ENCODE measurements at places on chromosomes 13 and 19.

DNA sequence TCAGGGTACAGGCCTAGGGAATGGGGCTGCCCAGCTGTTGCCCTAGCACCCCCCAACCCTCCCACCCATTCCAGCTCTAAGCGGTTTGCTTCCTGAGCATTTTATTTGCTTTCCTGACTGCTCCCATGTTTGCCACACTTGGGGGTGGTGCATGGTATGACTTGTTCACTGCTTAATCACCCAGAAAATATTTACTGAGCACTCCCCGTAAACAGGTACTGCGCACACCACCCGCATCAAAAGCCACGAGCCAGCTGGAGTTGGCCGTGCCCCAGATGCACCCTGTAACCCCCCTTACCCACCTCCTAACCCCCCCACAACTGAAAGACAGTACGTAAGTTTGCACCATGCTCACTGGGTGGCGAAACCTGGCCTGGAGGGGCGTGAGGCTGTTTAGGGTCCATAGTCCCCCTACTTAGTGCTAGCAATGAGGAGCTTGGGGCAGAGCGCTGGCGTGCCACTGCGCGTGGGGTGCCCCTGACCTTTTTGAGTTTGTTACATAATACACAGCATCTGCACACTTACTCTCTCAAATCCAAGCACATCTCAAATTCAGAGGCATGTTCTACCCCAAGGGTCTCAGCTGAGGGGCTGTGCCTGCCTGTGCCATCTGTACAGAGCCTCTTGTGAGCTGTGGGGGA is 29.8 kb downstream of the DPF1 start:
- DNase-seq, result no peak

DNA sequence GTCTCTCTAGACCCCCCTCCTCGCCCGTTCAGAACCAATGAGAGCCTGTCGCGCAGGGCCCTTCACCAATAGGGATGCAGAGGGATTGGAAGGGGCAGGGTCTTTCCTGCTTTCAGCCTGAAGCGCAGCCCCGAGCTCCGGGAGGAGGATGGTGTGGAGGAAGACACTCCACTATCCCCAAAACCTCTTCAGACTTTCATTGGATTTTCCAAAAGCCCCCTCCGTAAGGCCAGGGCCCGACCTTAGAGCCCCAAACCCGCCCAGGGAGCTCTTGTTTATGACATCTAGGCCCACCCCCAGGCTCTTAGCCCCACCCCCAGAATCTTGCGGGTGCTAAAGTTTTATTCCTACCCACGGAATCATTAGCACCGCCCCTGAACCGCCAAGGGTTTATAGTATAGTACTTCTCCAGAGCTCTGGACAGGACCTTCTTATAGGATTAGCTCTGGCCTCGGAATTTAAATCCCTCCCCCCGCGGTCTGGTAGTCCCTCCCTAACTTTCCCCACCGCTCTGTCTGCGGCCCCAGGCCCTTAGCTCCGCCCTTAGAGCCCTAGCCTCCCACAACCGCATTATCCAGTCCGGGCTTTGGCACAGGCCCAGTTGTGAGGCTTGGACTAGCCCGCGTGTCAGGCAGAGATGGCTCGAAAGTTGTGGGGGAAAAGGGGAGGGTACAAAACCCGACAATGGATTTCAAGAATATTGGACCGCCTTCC is 6.6 kb upstream of the EML2 start:
- DNase-seq, result peak; percentile 97

DNA sequence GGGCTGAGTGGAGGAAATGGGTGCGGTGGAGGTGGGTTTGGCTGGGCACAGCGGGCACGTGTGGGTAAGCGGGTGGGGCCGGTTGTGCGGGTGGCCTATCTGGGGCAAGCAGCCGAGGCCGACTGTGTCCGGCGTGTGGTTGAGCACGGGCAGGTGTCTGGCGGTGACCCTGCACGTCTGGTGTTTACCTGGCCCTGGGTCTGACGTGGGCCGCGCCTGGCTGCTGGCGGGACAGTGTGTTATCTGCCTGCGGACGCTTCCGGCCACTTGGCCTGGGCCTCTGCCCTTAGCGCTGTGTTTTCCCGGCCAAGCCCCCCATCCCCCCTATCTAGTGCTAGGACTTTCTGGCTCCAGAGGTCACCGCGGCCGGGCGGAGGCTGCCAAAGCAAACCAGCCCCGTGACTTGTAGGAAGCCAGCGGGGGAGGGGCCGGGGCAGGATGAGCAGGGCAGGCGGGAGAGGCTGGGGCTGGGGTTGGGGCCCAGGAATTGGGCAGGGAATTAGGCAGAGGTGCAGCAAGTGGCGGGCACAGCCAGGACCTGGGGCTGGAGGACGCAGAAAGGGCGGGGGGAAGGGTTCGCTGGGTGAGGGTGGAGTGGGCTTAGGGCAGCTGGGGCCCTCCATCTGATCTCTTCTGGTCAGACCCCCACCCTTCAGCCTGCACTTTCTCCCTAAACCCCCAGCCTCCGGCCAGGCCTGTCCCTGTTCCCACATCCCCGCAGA is 534 bp upstream of the HPN start:
- no peak for DNase-seq

GRCh38 chr13:112179421-112179820 is 112.5 kb downstream of the SOX1 start:
- no peak for DNase-seq

- DNase-seq, result no peak
Observed at GRCh38 chr13:25186187-25186586, 14.1 kb upstream of the AMER2 start.

- DNase-seq, result no peak
Observed at GRCh38 chr19:31518216-31519020, 169.2 kb upstream of the TSHZ3 start.

- peak; percentile 32 for DNase-seq
Observed at GRCh38 chr13:72651144-72651543, 76.3 kb downstream of the MZT1 start.

DNA sequence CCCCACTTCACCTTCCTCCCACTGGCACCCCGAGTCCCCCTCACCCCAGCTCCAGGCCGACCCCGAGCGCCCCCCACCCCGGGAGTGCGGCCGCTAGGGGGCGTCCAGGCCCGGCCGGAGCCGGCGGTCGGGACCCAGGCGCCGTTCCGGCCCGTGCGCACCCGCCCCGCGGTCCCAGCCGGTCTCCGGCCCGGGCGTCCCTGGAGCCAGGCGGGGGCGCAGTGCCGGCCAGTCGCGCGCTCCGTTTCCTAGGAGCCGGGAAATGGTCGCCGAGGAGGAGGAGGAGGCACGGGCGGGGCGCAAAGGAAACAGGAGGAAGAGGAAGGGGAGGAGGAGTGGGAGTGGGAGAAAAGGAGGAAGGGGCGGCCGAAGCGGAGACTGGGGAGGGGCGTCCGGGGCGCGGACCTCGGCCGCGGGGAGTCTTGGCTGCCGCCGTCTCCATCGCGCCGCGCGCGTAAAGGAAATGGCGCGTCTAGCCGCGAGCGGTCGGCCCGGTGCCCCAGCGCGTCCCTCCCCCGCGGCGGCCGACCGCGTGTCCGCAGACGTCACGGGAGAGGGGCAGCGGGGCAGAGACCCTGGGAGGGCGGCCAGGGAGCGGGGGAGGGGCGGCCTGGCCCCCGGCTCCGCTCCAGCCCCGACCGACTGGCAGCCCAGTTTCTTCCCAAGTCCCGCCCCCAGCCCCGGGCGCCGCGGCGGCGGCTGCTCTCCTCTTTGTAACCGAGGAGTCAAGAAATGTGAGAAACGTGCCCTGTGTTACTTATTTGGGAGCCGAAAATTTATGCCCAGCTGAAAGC is 1.1 kb upstream of the KCTD15 start:
- peak; percentile 96 for DNase-seq

GRCh38 chr13:57507752-57508463 is 123.6 kb upstream of the PCDH17 start:
- DNase-seq, result no peak

- no peak for DNase-seq
Observed at GRCh38 chr13:95571941-95572340, 19.4 kb downstream of the CLDN10 start.

DNA sequence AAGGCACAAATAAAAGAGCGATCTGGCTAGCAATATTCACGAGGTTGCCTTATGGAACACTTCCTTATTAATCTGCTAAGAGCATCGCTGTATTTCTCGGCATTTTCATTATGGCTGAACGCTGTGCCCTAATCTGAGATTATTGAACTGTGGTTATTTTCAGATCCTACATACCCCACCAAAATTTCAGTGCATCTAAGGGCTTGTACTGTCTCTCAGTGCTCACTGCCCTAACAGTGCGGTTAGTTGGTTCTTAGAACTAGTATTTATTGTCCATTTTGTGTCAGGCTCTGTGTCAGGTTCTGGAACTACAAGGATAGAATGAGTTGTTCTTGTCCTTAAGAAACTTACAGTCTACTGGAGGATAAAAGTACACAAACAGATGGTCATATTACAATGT is 51.6 kb downstream of the FLT3 start:
- no peak for DNase-seq

DNA sequence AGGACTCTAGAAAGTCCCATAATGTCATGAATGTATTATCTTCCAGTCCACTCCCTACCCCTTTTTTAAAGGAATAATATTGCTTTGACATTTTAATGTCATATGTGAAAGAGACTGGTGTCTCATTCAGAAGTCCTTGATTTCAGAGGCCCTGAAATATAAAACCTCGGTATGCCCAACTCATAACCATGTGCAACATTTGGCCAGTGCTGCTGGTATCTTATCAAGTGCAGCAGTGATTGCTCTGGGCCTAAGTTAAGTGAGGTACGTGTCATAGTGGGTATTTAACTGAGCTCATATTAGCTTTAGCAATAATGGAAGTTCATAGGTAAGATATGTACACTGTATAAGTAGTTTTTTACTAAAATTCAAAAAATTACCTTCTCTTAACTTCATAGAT is 14.7 kb downstream of the TEX30 start:
- DNase-seq, result no peak

GRCh38 chr13:63501702-63502101 is 2086.1 kb upstream of the PCDH20 start:
- DNase-seq, result no peak

DNA sequence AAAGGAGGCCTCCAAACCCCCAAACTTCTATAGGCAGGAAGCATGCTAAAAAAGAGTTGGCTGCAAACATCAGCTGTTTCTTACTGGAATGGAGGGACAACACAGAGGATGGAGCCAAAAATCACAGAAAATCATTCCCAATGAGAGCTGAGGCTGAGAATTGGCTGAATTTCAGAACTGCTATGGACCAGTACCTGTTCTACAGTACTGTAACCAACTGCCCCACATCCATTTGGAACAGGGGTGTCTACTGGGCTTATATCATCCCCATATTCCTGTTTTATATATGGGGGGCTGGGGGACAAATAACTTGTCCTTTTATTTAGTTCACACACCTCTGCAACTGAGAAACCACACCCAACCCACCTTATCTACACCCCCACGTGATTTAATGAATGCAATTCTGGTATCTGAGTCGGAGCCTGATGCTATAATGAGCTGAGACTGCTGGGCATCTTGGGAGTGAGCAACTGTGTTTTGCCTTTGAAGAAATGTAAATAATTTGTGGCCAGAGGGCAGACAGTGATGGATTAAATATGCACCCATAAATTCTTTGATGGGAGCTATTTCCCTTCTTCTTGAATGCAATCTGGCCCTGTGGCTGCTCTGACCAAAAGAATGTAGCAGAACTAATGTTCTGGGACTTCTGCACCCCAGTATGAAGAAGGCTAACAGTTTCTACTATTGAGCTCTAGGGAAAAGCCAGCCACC is 82.6 kb downstream of the TBC1D4 start:
- DNase-seq, result no peak

GRCh38 chr13:90898811-90899210 is 448.7 kb upstream of the MIR17HG start:
- no peak for DNase-seq

DNA sequence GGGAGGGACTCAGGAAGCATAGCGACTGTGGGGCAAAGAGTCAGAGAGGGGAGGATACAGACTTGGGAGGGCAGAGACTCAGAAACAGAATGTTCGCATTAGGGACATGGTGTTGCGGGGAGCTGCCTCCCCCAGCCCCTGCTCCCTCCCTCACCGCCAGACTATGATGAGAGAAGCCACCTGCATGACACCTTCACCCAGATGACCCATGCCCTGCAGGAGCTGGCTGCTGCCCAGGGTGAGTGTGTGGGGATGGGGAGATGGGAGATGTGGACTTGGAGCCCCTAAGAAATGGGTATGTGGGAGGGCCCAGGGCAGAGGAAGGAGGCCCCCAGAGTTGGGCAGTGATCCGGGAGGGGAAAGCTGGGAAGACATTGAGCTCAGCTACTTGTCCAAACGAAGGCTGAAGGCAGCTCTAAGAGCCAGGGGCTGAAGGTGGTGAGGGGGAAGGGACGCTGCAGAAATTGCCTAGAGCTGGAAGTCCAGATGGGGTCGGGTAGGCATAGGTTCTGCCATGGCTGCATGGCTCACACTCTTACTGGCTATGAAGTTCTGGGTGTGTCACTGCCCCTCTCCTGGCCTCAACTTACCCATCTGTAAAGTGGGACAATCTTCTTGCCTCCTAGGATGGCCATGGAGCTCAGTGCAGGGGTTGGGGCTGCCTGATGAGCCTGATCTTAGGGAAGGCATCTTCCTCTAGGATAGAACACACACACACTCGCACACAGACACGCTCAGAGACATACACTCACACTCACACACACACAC is 1.4 kb downstream of the SPACA6 start:
- peak; percentile 2 for DNase-seq
